ENCODE measurements at places on chromosomes 3 and 15.

DNA sequence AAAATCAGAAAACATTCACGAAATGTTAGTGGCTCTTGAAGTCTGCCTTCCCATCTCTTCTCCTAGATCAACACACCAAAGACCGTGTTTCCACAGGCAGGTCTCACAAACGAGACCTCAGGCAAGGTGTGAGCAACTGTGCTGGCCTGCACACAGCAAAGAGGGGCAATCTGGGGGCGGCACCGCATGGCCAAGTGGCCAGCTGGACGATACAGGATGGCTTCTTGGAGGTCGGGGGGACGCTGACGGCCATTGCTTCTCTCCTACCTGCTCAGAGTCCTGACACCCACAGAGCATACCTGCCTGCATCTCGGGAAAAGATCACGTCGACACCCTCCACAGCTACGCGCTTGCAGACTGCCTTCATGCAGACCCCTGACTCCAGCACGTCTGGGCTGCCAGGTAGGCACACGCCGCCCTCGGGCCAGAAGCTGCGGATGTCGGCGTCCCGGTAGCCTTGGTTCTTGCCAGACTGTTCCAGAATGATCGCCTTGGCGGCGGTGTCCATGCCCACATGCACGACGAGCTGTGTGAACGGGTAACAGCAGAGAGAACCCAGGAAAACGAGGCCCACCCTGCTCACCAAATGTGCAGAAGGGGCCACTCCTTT is 38.4 kb downstream of the PGPEP1L start:
- DNase-seq: no peak

GRCh38 chr3:53120336-53120735 is 9.9 kb downstream of the RFT1 start:
- no peak for DNase-seq

DNA sequence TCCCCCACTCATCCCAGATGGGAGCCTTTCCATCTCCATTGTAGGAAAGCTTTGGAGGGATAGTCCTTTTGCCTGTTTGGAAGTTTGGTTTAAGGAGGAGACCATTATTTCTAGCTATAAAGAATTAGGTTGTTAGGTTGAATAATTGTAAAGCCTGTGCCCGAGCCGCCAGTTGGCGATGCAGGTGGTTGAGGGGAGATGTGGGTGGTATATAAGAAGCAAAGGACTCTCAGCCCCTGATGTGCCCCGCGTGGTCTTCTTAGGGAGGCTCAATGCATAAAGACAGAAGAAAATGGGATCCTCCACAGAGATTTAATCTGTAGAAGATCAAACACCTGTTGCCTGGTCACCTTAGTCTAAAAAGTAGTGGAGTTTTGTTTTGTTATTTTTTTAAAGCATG is 55.7 kb downstream of the CHDH start:
- DNase-seq: no peak

DNA sequence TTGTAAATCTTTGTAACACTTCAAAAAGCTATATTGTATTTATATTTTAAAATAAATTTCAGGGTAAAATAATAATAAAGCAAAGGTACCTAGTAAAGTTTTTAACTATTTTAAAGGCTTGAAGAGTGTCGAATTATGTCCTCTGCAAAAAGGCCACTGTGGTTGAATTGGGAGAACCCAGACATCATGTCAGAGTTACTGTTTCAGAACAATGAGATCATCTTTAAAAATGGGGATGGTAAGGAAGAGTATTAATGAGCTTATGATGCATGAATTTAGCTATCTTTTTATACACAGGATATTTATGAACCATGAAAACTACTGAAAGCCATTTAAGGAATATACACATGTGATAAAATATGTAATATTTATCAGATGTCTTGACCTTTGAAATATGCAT is 26.3 kb downstream of the KCNMB3 start:
- DNase-seq: no peak

DNA sequence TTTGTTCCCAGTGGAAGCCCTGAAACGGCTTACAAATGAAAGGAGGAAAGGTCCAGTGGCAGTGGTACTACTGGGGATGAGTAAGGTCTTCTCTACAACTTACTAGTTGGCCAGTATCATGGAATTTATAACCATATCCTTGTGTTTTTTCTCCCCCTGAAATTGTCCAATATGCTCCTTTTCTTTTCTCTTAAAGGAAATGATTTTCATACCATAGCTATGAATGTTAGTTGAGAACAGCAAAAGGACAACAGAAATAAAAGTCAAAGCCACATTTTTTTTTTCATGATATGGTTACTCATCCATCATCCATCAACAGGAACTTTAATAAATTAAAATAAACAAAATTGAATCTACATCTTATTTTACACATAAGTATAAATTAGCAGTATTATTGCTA is 450.4 kb downstream of the MFSD1 start:
- DNase-seq: no peak

- DNase-seq: no peak
Measured at GRCh38 chr3:44939581-44940036, 36.4 kb downstream of the ZDHHC3 start.

GRCh38 chr3:59680919-59681318 is 631.1 kb upstream of the CFAP20DC start:
- DNase-seq: no peak

DNA sequence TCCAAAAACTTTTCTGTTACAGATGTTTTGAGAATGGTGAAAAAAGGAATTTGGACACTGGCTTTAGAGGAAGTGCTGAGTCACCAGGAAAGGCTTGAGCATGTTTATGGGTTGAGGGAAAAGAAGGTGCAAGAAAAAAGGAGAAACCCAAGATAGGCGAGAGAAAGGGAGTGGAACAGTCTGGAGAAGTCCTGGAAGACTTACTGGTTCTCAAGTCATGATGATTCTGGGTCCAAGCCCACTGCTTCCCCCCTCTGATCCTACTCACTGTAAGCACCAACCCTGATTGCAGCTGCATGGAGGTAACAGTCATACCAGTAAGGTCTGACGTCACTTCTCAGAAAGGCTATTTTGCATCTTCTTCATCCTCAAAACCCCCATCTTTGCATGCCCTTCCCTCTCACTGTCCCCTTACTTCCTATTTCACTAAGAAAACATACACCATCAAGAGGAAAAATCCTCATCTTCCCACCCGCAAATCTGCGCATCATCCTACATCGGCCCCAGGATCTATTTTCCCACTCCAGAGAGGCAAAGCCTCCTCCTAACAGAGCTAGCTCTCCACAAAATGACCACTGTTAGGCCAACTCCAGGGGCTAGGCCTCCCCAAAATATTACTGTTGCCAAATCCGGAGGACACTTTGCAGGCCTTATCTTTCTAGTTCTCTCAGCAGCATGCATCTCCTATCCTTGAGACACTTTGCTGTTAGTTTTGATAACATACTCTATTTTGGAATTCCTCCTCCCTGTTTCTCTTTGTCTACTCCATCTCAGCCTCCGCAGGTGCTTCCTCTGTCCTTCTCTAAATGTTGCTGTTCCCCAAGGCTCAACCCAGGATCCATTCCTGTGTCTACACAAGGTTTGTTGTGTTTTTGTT is 3.2 kb upstream of the ATP13A3 start:
- no peak for DNase-seq

DNA sequence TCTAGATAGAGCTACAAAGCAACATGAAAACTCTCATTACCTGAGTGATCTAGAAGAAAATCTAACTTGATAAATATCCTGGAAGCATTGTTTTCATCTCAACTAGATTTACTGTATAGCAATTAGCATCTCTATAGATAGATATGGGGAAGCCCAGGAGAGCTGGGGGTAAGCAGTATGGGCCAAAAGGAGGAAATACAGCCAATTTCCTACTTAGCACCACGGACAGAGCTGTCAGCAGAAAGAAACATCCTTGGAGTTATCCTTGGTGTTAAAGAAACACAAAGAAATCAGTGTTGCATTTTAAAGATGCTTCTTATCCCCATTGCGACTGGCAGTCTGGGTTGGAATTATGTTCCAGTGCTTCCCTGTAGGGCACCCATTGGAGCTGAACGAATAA is 126.2 kb downstream of the TIGIT start:
- no peak for DNase-seq

DNA sequence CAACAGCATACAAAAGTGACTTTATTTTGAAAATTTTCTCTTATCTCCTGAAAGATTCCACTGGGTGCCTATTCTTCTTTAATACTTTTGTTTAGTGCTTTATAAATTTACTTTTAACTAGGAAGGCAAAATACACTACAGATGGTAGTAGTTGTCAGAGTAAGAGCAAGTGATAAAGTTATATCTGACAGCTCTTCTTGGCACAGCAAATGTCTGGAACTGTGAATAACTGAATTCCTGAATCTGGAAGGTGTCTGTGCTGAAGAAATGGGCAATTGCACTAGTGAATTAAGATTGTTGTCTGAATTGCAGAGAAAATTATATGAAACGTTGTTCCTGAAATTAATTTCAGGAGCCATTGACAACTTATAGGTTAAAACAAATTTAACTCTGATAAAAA is 213.8 kb upstream of the CBLB start:
- DNase-seq: no peak

DNA sequence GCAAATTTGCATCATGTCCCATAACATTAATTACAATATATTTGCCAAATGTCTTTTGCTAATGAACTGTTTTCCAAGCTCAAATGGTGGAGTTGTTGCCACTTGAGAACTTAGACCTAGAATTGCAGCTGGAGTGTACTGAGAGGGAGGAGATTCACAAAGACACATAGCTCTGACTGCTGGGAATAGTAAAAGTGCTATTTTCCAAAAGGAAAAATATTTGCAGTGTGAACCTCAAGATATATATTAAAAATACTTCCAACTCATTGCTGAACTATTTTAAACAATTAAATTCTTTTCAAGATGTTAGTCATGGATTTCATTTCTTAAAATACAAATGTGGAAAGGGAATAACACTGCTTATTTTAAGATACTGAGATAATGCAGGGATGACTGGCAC is 666.8 kb upstream of the ARPP21 start:
- no peak for DNase-seq

GRCh38 chr15:100328796-100329195 is 13.0 kb downstream of the ADAMTS17 start:
- DNase-seq: peak; percentile 4
